RCC 7860 (cell line): ENCODE measurements at places on chromosomes 2 and 18.

DNA sequence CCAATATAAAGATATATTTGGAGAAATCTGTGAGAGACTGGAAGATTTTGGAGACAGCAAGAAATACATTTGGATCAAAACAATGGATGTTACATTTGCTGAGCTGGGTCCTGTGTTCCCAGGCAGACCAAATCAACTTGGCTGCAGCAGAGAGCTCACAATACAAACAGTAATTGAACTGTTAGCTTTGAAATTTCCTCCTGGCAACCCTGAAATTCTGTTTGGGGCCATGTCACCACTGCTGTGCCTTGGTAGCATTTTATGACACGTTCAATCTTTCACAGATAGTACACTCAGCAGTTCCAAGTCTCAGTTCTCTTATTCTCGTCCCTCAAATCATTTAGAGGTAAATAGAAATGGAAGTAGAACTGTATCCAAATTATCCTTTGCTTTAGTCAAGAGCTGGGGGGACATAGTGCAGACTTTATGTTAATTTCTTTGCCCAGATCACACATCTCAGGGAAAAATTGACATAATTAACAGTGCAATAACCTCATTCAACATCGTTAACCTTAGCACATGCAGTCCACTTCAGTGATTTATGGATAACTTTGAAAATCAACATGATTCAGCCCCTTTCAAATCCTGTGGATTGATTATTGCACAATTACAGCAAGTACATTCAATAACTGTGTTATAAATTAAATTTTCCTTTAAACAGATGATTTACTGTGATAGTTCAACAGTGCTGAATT is 277.4 kb upstream of the MC4R start:
- no peak for DNase-seq

DNA sequence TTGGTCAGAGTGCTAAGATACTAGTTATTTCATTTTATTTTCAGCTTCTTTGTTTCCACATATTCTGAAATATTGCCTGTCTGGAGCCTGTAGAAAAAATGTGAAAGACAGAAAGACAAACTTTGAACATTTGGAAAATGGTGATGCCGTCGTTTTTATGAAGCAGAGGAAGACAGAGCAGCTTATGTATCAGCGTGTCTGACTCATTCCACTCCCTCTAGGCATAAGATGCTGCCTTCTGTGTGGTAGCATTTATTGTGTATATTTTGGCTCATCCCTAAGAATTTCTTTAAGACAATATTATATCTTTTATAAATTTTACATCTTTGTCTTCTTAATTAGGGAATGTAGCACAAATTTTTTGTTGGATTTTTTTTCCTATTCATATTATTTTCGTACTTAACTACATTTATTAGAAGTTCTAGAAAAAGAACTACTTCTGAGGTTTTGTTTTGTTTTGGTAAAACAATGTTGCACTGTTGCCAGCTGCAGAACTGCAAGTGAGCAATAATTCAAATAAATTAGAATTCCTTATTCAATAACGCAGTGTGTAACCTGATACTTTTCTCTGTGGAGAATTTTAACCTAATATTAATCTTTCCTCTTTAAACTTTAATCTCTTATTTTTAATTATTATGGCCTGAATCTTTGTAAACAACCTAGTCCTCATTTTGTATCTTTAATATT is 300.4 kb downstream of the ZNF407 start:
- DNase-seq: peak; percentile 28

- no peak for DNase-seq
These were observed 411.9 kb upstream of the ZNF804A start for GRCh38 chr2:184186436-184186835.

DNA sequence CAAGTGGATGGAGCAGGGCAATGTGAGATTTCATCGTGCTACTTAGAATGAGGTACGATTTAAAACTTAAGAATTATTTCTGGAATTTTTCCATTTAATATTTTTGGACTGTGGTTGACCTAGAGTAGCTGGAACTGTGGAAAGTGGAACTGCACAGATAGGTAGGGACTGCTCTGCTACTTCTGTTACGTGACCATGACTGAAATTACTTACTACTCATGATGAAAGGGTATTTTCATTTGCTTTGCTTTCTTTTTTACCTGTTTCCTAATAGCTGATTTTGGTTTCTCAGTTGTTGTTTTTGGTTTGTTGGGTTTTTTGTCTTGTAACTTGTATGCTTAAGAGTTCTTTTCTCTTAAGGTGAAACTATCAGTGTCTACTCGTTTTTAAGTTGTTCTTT is 11.4 kb downstream of the UBE2E3 start:
- DNase-seq: no peak

DNA sequence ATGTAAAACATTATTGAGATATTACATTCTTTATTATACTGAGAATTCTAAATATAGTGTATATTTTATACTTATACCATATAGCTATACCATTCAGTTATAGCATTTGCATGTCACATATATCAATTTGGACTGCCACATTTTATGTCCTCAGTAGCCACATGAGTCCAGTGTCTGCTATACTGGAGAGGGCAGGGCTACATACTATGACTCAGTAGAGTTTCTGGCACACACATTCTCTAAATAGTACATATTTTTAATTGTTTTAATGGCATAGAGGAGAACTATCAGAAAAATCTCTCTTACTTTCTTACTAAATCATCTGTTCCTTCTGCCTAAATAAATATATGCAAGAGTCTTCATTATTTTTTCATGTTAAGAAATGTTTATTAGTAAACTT is 55.4 kb upstream of the COL5A2 start:
- no peak for DNase-seq

- no peak for DNase-seq
These were observed 253.5 kb downstream of the LDLRAD4 start for GRCh38 chr18:13471971-13472628.

- DNase-seq: no peak
These were observed 40.8 kb downstream of the MC2R start for GRCh38 chr18:13874558-13874957.

DNA sequence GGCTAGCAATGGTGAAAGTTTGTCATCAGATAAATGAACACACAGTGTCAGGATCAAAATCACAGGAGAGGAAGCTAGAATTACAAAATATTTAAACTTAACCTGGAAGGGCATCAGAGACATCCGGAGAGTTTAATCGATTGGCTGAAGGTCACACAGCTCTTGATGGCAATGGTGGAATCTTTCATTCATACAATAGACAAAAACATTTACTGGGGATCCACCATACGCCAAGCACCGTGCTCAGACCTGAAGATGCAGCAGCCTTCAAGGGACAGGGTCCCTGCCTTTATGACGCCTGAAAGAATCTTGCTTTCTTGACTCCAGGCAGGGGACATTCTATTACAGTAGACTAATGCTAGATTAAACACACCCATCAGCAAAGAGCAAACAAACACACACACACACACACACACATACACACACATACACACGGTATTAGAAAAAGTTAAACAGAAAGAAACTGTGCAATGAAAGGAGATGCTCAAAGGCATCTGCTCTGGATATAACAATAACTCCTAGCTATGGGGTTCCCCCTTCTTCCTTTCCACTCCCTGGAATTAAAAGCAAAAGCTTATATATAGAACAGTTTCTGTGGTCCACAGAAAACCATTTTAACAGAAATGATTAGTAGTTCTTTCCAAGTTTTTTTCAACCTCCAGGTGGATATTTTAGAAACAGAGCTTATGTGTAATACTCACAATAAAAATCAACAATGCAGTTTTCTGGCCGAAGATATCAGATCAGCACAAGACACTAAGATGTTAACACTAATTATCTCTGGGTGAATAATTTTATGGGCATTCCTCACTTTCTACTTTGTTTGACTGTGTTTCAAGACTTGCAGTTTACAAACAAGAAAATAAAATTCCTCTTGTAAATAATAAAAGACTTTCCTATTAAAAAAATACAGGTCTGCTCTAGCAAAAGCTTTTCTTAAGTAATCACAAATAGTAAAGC is 151.7 kb downstream of the ANKRD44 start:
- no peak for DNase-seq

GRCh38 chr2:10889651-10890215 is 22.0 kb upstream of the KCNF1 start:
- DNase-seq: no peak

- no peak for DNase-seq
These were observed 14.5 kb downstream of the CERS6 start for GRCh38 chr2:168470320-168471162.

DNA sequence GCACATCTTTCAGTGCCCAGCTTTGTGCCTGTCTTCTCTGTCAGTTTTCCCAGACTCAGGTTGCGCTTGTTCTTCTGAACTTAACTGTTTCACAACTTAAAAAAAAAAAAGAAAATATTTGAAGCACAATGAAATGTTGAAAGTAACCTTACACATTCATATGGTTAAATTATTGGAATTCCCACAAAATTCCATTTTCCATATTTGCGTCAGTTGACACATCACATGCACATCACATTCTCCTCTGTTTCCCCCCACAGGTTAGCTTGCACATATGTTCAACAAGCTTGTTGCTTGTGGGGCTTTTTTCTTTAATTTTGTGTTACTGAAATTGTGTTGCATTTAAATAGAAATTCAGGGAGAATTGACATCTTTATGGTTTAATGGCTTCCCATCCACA is 8.3 kb downstream of the MYO1B start:
- no peak for DNase-seq

- DNase-seq: no peak
These were observed 94.2 kb downstream of the NEB start for GRCh38 chr2:151640087-151640486.

DNA sequence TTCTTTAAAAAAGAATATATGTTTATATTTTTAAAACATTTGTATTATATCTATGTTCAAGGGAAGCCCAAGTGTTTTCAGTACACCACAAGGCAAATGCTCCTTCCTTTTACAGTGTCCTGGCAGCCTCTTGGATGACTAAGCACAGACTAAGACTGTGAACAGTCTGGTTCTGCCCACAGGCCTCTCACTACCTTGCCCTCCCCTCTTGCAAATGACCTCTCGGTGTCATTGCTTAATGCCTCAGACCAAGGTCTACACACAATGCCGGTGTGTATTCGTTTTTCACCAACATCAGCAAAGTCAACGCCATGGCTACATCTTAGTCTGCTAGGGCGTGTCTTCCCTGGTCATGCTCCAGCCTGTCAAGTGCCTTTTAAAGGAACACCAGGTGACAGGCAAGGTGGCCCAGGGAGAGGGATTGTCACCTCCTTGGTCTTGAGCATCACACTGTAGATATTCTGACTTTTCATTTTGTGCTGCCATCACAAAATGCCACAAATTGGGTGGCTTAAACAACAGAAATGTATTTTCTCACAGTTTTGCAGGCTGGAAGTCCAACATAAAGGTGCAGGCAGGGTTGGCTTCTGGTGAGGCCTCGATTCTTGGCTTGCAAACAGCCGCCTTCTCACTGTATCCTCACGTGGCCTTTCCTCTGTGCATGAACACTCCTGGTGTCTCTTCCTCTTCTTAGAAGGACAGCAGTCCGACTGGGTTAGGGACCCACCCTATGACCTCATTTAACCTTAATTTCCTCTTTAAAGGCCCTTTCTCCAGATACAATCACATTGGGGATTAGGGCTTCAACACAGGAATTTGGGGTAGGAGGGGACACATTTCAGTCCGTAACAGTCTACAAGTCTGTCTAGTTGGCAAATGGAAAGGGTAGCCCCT is 266.5 kb downstream of the KLHL29 start:
- DNase-seq: peak; percentile 82

DNA sequence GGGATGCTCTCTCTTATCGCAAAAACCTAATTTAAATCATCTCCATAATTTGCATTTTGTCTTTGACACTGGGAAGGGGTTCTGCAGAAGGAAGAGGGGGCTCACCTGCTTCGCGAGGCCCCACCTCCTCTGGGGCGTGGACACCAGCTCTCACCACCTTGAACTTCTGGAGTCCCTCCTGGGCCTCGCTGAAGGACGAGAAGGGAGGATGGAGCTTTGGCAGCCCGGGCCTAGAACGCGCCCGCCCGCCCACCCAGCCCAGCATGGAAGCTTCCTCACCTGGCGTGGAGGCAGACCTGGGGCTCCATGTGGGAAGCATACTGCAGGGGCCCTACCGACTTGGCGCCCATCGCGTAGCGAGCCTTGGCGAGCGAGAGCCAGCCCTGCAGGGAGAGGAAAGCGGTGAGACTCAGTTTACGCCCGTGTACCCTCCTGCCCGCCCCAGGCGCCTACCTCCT is 1.1 kb upstream of the IMP4 start:
- DNase-seq: no peak

DNA sequence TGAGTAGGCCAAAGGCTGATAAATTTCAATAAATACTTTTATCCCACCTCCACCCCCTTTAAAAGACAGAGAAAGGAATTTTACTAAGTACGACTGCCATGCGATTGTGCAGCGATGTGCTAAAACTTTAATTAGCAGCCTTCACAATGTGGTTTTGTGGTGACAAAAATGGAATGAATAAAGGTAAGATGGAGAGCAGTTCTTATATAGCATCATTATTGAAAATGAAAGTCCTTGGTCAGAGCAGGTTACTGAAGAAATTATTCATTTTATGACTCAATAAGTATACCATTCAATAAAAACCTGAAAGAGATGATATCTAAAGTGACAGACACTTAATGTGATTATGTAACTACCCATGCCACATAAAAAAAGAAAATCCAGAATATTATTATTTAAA is 33.2 kb upstream of the MTIF2 start:
- no peak for DNase-seq

DNA sequence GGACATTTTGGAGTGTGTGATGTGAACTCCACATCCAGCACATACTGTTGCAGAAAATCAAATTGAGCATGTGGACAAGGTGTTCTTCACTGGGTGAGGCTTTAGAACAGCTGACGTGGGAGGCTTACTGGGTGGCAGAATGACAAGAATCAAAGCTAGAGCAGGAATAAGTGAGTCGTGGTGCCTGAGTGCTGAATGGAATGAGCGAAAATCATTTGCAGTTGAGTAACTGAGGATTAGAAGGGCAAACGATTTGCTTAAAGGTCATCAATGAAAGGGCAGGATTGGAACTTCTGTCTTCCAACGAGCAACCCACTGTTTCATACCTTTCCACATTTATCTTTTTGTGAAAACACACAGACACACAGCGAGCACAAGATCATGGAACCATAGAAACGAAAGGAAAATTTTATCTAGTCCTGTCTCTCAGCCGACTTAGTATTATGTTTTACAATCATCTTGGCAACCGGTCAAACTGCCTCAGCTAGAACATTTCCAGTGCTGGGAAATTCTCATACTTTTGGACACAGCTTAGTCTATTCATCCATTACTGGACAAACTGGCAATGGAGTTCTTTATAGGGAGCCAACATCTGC is 7.2 kb upstream of the DAW1 start:
- DNase-seq: peak; percentile 31

DNA sequence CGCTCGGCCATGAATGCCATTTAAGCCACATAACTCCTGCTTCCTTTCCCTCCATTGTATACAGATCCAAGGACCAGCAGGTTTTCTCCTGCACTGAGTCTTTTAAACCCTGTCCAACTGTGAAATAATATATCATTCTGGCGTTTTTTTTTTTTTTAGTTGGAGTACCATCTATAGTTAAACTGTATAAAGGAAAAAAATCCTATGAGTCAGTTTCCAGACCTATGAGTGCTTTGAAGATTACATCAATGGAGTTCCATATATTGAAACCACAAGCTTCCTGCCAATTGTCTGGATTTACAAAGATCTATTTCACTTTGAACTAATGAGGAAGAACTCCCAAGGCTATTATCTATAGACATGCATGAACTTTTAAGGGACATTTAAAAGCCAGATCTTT is 2.4 kb upstream of the MALT1 start:
- peak; percentile 79 for DNase-seq
